ENCODE measurements at places on chromosomes 4 and X.

DNA sequence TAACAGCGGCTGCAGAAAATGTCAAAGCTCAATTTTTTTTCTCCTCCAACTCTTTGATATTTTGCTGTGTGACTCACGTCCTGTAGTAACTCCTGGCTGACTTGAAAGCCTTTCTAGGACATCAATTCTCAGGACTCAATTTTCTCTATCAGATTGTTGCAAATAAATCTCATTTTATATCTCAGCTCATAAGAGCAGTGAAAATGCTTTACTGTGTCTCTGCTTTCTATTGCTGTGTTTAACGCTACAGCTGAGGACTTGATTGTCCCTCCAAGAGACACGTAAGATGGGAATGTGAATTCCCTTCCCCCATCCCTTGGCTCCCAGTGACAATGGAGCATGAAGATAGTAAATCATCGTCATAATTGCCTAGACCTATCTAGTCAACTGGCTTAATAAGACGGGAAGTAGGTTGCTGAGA is 20.5 kb upstream of the CBR4 start:
- DNase-seq = no peak

GRCh38 chr4:127889903-127890302 is 9.2 kb downstream of the PLK4 start:
- no peak for DNase-seq

DNA sequence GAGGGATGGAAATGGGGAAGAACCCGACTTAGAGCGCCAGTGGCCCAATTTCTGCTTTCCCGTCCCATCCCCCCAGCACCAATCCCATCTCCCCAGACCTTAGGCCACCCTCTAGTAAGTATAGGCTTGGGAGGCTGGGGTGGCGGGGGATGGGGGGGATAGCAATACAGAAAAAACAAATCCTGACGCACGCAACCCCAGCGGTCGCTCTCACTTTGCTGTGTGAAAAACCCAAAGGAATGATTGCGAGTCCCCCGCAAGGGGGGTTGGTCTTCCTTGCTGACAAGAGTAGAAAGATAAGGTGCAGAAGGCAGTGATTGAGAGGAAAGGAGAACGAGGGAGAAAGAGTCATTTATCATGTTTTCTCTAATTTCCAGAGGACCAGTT is 863 bp downstream of the CPE start:
- no peak for DNase-seq

- DNase-seq = no peak
Observed at GRCh38 chrX:104995546-104995945, 224.9 kb downstream of the TEX13A start.

DNA sequence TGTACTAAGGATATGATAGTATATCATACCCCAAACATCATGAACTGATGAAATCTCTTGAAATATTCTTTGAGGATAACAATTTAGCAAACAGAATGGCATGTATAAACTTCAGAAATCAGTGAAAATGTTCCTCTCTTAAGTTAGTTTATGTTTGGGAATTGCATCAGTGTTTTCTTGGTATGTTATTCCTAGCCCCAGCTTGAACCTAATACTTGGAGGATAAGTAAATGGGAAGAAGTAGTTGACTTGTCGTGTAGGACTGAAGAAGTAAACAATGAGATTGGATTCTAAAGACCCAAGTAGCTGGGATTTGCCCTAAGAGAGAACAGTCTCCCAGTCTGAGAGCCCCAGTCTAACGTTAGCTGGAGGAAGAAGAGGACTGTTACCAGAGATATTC is 355.7 kb downstream of the GALNTL6 start:
- DNase-seq = no peak

DNA sequence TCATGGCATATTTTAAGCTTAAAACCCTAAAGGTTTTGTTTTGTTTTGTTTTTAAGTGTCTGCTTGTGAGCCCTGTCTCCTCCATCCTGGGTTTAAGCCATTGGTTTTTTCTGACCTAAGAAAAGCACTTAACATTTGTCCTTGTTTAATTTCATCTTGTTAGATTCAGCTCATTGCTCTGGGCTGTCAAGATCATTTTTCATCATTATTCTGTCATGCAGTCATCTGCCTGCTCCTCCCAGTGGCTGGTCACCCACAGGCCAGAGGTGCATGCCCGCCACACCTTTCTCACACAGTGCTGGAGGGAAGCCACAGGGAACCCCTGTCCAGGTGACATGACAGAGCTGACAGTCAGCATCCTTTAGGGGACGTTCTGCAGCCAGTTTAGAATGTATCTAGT is 11.7 kb upstream of the REELD1 start:
- DNase-seq = no peak

- no peak for DNase-seq
Observed at GRCh38 chr4:54669831-54670230, 12.1 kb downstream of the KIT start.

DNA sequence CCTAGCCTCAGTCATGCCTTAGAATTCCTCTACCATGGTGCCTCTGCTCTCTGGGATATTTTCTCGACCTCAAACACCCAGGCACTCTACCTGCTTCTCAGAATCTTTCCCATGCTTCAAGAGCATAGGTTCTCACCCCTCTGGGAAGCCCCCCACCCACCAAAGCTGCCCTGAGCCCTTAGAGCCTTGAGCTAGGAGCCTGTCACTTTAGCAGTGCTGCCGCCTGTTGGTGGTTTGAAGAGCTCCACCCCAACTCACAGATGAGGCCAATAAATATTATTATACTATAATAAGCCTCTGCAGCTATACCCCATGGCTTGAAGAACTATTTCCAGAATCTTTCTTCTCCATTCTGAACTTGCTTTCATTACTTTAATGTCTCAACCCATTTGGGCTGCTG is 109.7 kb downstream of the RTL5 start:
- DNase-seq = no peak

DNA sequence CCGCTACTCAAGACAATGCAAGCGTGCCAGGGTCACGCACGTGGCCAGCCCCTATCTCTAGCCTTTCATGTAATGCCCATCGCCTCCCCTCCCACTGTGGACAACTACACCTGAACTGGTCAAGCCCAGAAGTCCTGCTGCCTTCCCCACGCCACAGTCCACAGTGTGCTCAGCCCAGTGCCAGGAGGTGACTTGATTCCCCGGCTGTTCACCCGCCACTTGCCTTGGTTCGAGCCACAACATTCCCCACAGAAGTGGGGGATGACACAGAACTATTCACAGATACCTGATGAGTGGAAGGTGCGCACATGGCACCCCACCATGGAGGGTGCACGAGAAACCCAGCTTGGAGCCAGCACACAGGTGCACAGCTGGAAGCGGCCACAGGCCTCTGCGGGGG is 6.8 kb downstream of the ARHGAP4 start:
- DNase-seq = no peak

GRCh38 chrX:30570505-30570904 is 7.1 kb downstream of the TASL start:
- no peak for DNase-seq

GRCh38 chr4:111689214-111689613 is 456.0 kb upstream of the FAM241A start:
- DNase-seq = no peak

DNA sequence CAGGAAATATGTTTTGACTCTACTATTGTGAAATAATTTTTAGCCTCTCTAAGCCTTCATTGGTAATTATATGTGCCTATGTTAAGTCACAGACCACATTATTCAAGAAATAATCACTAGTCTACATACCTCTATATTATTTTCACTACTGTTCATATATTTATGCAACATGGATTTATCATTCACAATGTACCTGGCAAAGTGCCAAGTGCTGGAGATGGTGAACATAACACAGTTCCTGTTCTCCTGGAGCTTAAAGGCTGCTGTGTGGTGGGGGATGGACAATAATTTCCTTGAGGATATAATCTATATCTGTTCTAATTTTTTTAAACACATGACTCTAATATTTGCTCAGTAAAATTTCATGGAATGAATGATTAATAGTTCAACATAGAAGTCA is 527.7 kb upstream of the CXorf51A start:
- DNase-seq = no peak

DNA sequence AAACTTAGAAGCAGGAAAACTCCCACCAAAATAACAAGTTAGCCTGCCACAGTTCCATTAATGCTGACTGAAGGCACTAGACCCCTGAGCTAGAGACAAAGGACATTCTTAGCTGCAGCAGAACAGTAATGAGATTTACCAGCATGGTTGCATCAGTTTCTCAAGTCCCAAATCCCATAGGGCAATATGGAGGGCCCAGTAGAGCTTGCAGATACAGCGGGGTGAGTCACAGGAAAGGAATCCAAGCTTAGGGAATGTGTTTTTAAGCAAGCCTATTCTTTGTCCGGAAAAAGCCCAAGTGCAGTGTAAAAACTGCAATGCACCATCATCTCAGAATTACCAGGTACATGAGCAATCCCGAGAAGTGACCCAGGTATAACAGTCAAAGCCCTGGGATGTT is 51.3 kb upstream of the EXOC1L start:
- DNase-seq = no peak

DNA sequence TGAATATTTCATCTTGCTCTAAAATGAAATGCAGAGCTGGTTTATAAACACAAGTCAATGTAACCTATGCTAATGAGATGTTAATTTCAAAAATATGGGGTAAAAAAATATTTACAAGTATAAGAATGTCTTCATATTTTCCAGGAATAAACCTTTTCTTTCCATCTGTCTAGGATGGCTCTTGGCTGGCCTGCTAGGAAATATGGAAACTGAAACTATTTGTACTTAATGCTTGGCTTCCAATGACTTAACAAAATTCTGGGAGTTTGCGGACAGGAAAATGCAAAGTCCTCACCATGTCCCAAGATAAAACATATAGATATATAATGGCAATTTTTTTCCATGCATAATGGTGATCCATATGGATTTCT is 168.1 kb downstream of the SCFD2 start:
- no peak for DNase-seq

DNA sequence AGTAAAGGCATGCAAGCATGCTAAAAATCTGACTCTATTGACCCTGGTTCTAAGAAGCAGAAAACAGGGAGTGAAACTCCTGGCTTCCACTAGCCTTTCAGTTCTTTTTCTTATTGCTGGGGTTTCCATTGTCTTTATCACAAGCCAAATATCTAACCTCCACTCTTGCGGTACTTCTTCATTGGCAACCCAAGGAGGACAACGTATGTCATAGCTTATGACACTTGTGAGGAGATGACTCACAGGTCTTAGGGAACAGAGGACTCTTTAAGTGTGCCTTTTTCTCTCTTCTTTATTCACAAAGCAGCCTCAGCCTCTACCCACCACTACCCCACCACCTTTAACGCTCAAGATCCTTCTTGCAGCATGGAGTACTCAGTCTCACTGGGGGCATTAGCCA is 124.2 kb downstream of the GUCY2F start:
- DNase-seq = no peak

GRCh38 chr4:3660086-3660927 is 105.9 kb upstream of the ADRA2C start:
- no peak for DNase-seq

DNA sequence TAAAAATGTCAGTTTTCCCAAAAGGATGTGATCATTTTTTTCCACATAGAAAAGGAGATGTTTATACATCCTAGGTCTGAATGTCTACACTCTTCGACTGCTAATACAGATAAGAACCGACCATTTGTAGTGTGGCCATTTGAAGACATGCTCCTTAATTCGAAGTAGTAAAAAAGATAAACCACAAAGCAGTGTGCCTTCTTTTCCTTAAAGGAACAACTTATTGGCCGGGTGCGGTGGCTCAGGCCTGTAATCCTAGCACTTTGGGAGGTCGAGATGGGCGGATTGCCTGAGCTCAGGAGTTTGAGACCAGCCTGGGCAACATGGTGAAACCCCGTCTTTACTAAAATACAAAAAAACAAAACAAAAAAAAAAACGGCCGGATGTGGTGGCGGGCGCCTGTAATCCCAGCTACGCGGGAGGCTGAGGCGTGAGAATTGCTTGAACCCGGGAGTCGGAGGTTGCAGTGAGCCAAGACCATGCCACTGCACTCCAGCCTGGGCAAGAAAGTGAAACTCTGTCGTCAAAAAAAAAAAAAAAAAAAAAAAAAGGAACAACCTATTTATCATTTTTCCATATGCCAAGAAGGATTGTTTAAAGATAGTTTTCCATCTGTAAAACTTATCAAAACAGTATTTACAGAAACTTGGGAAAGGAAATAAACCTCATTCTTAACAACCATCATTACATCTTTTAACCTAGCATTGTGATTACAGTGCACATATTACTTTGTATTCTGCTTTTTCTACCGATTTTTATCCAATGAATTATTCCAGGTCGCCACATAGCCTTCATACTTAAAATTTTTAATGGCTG is 2.6 kb downstream of the INTS6L start:
- DNase-seq = no peak

- DNase-seq = no peak
Observed at GRCh38 chr4:85783900-85784299, 308.9 kb downstream of the ARHGAP24 start.

GRCh38 chr4:54660591-54660990 is 2.8 kb downstream of the KIT start:
- DNase-seq = no peak

- no peak for DNase-seq
Observed at GRCh38 chr4:8664031-8664805, 71.7 kb downstream of the CPZ start.

DNA sequence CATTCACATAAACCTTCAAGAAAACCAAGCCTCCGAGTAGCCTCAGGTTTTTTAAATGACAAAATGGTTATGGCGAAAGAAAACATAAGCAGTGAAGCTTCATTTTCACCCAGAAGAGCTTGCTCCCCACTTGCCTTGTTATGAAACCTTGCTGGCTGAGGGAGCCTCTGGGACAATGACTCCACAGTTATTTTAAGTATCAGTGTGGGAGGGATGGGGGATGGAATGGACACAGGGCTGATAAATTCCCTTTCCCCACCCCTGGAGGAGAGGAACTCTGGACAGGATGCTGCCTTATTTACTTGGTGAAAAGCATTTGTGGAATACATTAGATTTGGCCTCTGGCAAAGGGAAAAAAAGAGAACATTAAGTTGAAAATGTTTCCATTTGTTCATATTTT is 220.7 kb upstream of the CNKSR2 start:
- no peak for DNase-seq

- DNase-seq = no peak
Observed at GRCh38 chr4:31291238-31291637, 571.1 kb downstream of the PCDH7 start.

All from SW 1271 (cell line).